ENCODE measurements at places on chromosomes 7 and 10.

DNA sequence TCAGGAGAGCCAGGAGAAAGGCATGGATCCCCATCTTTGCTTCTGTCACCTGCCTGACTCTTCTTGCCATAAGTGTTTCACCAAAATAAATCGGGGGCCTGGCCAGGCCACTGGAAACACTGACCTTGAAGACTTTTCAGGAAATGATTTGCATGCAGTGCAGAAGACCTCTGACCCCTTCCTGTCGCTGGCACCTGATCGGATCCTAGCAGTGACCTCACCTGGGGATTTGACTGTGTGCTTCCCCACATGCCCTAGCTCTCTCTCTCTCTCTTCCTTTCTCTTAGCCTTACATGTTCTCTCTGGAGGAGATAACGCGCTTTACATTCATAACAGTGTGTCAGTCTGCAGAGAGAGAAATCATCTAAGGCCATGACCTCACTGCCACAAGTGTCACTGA lies 243.0 kb downstream of the PRPF18 start:
- no peak for DNase-seq

GRCh38 chr10:52469970-52470705 lies 156.1 kb downstream of the DKK1 start:
- DNase-seq, result no peak

DNA sequence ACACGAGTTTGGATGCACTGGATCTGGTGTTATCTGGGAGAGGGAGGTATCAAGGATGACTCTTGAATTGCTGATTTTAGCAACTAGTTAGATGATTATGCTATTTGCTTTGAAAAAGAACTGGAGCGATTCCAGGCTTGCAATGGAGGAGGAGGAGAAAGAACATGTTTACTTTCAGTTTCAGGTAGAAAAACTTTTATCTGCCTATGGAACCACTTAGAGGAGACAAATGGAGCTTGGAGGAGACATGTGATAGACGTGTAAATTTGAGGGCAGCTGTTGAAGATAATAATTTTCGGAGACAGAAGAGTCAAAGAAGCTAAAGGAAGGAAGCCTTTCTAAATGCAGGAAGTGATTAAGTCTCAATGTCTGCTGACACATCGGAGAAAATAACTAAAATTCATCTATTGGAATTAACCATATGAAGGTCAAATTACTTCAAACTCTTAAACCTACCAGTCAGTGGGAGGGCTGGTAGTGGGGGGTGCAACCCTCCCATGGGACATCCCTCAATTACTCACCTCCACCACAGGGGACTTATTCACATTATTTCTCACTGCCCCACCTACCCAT lies 56.4 kb upstream of the GNAI1 start:
- no peak for DNase-seq

GRCh38 chr7:101235522-101235921 lies 2.1 kb downstream of the CLDN15 start:
- DNase-seq, result no peak

DNA sequence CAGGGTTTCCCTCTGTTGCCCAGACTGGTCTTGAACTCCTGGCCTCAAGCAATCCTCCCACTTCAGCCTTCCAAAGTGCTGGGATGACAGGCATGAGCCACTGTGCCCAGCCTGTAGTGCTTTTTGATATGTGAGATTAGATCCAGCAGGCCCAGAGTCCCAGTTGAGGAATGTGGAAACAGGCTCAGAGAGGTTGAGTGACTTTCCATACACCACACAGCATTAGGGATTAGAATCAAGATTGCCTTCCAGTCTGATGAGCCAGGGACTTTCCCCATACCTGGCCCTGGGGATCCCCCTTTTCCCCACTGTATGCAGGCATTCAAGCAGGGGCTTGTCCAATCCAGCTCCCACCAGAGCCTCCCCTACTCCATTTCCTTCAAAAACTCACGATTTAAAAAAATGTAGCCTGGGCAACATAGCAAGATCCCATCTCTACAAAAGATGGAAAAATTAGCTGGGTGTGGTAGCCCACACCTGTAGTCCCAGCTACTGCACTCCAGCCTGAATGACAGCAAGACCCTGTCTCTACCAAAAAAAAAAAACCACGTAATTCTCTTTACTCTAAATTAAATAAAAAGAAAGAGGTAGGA lies 75.0 kb upstream of the GTF2I start:
- DNase-seq, result no peak

DNA sequence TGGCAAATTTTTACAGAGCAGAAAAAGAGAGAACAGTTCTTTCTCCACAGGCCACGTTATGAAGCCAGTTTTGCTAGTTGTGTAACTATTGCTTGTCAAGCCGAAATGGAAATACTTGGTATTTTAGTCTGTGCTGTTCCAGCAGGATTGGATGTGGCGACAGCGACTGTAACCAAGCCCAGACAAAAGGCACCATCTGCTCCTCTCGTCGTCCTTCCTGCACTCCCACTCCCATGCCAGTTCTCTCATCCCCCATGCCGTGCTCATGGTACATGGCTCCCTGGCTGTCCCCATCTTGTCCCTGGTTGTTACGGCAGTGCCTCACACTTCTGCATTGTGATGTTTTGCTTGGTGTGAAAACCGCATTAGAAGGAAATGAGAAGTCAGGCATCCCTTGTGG lies 185.7 kb upstream of the FZD8 start:
- DNase-seq, result no peak

GRCh38 chr10:47046321-47047126 lies 135.3 kb downstream of the PTPN20 start:
- DNase-seq, result no peak

DNA sequence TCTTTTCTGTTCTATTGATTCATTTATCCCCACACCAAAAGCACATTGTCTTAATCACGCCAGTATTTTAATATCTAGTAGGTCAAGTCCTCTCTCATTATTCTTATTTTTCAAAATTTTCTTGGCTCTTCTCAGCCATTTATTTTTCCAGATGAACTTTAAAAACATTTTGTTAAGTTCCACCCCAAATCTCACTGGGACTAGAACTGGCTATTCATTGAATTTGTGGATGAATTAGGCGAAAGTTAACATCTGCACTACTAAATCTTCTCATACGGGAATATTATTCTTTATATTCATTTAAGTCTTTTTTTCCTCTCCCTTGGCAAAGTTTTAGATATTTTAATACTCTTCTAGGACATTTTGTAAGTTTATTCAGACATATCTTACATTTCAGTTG lies 295.2 kb upstream of the MGMT start:
- no peak for DNase-seq

GRCh38 chr7:98598846-98599615 lies 18.1 kb upstream of the NPTX2 start:
- DNase-seq, result no peak

GRCh38 chr7:142450206-142450605 lies 192.3 kb upstream of the PRSS58 start:
- no peak for DNase-seq

DNA sequence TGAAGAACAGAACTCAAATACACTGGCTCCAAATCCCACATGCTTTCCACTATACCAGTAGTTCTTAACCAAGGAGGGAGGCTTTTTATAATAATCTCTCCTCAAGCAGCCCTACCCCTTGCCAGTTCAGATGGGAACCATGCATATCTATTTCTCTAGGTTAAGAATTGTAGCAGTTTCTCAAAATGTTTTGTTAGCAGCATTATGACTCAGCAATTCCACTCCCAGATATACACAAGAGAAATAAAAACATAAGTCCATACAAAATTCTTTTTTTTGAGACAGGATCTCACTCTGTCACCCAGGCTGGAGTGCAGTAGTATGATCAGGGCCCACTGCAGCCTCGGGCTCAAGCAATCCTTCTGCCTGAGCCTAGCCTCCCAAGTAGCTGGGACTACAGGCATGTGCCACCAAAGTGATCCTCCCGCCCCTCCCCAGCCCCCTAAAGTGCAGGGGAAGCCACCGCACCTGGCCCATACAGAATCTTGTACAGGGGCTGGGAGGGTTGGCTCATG lies 18.1 kb downstream of the YWHAG start:
- no peak for DNase-seq

DNA sequence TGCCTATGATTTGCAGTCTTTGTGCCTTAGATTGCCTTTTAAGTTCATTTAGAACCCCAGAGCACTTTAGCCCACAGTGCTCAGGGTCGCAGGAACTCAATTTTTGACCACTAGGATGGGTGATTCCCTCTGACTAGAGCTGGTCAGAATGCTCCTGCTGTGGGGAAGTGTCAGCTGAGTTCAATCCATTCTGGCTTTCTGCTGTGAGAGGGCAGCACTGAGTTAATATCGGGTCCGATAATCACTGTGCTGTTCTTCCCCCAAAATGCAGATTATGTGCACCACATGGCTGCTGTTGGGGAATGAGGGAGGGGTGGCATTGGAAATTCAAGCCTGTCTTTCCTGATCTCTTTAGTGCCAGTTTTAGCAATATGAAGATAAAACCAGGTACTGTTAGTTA lies 886.4 kb downstream of the DNAJB9 start:
- no peak for DNase-seq

DNA sequence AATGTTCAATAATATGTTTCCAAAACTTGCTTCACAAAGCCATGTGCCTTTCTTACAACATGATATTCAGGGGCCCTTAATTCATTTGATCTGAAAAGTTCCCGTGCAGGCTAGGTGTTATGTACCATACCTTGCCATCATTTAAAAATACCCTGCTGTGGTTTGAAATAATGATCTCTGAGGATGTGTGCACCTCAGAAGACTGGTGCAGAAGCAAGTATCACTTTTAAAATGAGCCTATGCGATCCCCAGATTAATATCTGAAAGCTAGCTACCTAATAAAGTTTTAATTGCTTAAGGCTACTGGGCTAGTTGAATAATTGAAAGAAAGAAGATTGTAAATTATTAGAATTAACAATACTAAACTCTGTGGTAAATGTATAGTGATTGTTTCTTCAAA lies 262.4 kb downstream of the CDK14 start:
- no peak for DNase-seq

GRCh38 chr7:19623676-19624075 lies 85.2 kb downstream of the POLR1F start:
- DNase-seq, result no peak

DNA sequence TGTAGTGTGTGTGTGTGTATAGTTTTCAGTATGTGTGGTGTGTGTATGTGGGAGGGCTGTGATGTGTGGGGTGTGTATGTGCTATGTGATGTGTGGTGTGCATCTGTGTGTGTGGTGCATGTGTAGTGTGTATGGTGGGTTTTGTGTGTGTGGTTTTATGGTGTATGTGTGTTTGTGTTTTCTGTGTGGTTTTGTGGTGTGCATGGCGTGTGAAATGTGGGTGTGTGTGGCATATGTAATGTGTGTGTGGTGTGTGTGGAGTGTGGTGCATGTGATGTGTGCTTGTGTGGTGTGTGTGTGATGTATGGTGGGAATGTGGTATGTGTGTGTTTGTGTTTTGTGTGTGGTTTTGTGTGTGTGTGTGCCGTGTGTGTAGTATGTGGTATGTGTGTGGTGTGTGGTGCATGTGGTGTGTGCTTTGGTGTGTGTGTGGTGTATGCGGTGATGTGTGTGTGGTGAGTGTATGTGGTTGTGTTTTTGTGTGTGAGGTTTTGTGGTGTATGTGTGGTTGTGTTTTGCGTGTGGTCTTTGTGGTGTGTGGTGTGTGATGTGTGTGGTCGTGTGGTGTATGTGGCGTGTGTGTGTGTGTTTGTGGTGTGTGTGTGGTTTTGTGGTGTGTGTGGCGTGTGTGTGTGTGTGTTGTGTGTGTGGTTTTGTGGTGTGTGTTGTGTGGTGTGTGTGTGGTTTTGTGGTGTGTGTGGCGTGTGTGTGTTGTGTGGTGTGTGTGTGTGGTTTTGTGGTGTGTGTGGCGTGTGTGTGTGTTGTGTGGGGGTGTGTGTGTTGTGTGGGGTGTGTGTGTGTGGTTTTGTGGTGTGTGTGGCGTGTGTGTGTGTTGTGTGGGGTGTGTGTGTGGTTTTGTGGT lies 18.0 kb upstream of the PPP2R2D start:
- no peak for DNase-seq

DNA sequence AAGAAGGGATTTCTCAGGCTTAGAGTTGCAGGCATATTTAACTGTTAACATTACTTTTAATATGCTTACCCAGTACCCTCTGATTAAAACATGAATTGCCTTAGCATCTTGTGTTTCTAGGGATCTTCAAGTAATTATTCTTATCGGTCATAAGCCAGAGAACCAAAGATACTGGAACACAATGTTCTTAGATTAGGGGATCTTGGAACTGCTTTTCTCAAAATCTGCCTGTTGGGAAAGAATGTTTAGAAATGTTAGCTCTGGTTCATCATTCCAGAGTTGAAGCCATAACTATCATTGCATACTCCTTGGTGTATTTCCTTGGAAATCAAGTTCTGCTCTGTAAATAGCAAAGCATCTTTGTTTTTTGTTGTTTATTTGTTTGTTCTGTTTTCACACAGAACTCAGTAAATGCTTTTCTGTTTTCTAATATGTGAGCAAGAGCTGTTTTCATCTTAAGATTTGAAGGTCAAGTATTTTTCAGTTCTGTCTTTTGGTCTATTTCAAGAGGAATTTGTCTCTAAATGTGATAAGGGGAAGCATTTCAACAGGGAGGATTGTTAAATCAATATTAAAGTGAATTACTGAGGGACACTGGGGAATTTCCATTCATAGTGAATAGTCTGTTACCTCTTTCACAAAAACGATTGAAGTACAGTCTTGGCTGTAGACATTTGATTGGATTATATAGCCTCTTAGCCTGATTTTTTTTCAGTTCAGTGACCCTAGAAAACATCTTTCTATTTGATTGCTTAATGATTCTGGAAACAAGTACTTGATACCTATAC lies 103.2 kb upstream of the CYP26C1 start:
- DNase-seq, result no peak

DNA sequence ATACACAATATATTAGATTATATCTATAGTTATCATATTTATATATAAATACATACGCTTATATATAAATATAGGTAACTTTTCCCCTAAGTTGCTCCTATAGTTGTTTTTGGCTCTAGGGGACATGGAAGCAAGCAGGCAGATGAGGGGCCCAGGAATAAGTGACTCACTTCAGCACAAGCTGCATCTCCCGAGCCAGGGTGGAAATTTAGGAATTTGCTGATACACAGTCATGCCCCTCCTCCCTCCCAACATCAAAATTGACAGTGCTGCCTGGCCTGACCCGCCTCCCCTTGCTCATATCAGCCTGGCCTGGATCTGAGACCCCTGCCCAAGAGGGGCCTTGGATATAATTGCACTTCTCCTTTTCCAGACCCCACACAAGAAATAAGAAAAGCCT lies 33.8 kb downstream of the MKI67 start:
- DNase-seq, result no peak

DNA sequence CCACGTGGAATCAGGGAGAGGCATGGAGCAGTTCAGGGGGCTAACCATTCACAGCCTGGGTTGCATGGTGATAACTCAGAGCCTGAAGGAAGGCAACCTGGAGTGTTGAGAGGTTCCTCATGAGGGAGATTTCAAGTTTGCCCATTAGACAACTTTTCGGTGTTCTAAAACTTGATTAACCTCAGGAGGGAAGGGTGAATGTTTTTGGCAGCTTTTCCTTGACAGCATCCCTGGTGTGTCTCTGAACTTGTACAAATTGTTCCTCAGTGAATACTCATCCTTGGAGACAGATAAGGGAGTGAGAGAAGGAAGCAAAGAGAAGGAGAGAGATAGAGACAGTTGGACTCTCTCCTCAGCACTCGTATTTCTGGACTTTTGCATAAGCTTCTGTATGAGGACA lies at the start of gene OR9A4:
OR9A4 (plus strand) TSS at position 301 of the 400 bp plus-strand sequence. CDS start 2,477 bp downstream, outside the sequence.
- no peak for DNase-seq

GRCh38 chr10:21263263-21263803 lies 262.1 kb downstream of the SKIDA1 start:
- no peak for DNase-seq

- peak; percentile 80 for DNase-seq
Observed at GRCh38 chr10:61902445-61903220, 1.1 kb downstream of the ARID5B start.

GRCh38 chr10:15227611-15228372 lies 59.3 kb upstream of the NMT2 start:
- DNase-seq, result no peak

GRCh38 chr7:76318488-76319353 lies 16.2 kb downstream of the HSPB1 start:
- peak; percentile 51 for DNase-seq

All from activated CD4-positive, alpha-beta T cell treated with anti-CD3 and anti-CD28 coated beads, Interleukin-2, amount 50 U/mL, for 4 hours (primary cell).